ENCODE measurements at places on chromosomes 4 and X. TPM values are rescaled to one million over a fixed set of nuclear protein-coding genes. Genes with fewer than 3 reads are reported as not detected.

Gene ZAR1
- not detected for polyA plus RNA-seq

Gene CXCR3
- polyA plus RNA-seq = 220 TPM

Gene SETD7
- polyA plus RNA-seq = 2.0 TPM

Gene ASMT
- 0.40 TPM for polyA plus RNA-seq

Gene CDX4
- not detected for polyA plus RNA-seq

Gene SMR3B
- not detected for polyA plus RNA-seq

Gene PIGA
- 5.6 TPM for polyA plus RNA-seq
